ENCODE measurements at places on chromosomes 4 and X.

DNA sequence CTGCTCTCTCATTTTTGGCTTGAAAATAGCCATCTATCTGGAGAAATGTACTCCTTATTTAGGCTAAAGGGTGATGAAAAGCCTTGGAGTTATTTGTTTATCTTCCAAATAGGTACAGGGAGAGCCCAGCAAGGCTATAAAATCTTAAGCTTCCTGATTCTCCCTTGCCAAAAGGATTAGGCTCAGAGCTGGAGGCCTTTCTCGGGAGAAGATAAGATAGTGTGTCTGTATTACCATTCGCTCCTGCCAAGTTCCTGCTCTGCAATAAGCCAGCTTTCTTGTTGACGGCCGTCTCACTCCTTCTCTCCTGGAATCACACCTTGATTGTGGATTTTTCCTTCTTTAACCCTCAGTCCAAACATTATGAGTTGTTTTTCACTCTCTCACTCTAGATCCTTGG lies 171.8 kb upstream of the TTC29 start:
- no peak for DNase-seq

GRCh38 chr4:82947498-82947897 lies 47.0 kb downstream of the THAP9 start:
- DNase-seq = no peak

DNA sequence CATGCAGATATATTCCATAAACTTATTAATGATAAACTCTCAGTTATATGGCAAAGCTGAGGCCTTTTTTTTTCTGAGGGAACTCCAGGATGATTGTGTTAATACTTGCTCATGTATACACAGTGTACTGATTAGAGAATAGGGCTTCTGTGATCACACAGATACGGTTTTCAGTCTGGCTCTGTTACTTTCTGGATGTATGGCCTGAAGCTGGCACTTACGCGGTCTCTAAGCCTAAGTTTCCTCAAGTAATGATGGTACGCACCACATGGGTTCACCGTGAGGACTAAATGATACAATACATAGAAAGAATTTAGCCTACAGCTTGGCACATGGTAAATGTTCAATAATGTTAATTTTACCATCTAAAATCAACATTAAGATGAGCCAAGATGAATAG lies 73.8 kb downstream of the SEC24D start:
- no peak for DNase-seq

DNA sequence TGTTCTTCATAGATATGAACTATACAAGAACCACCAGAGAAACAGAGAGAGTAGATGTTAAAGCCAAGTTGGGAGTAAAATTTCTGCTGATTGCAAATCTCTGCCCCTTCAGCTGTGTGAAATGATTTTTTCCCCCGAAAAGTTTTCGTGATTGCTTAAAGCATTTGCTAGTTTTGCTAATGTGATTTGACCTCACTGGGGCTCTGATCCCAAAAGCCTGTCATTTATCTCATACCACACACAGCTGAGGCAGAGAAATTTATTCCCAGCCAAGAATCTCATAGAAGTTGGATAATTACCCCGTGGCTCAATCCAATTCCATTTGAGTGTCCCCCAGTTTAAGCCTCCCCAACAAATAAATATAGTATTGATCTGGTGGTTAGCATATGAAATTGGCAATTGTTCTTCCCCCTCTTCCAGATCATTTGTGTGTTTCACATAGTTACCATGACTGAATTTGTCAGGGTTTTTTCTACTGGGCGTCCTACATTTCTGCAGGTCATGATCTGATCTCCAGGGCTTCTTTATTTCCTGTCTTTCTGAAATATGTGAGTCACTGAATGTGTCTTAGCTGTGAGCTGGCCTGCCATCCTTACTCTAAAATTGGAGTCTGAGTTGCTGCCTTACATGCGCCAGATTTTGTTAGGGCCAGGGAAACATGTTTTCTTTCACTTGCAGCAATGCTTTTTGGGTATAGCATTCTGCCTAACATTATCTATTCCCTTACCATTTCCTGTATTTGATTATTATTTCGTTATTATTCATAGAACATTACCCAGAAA lies 167.5 kb upstream of the FRMPD4 start:
- DNase-seq = no peak

DNA sequence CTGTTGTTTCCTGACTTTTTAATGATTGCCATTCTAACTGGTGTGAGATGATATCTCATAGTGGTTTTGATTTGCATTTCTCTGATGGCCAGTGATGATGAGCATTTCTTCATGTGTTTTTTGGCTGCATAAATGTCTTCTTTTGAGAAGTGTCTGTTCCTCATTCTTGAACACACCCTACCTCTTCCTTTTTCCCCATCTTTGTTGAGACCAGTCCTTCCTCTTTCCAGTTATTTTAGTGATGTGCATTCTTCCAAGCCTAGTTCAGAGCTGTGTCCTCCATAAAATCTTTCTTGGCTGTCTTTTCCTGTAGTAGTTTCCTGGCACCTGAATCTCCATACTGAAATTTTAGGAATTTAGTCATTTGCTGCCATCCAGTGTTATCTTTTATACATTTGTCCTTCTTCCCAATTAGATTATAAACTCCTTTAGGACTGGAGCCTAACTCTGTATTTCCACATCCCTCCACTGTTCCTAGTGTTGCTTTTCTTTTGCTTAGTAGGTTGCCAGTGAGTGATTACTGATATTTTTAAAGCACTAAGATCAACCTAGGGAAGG lies 11.4 kb downstream of the FHIP1A start:
- DNase-seq = no peak

DNA sequence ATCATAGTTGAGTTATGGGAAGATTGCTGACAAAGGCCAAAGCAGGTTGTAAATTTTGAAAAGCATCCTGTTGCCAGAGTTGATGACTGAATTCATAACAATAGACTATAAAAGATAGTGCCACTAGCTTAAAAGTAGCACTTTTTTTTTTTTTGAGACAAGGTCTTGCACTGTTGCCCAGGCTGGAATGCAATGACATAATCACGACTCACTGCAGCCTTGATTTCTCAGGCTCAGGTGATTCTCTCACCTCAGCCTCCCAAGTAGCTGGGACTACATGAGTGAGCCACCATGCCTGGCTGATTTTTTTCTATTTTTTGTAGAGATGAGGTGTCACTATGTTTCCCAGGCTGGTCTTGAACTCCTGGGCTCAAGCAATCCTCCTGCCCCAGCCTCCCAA lies 122.7 kb downstream of the SPOCK3 start:
- no peak for DNase-seq

DNA sequence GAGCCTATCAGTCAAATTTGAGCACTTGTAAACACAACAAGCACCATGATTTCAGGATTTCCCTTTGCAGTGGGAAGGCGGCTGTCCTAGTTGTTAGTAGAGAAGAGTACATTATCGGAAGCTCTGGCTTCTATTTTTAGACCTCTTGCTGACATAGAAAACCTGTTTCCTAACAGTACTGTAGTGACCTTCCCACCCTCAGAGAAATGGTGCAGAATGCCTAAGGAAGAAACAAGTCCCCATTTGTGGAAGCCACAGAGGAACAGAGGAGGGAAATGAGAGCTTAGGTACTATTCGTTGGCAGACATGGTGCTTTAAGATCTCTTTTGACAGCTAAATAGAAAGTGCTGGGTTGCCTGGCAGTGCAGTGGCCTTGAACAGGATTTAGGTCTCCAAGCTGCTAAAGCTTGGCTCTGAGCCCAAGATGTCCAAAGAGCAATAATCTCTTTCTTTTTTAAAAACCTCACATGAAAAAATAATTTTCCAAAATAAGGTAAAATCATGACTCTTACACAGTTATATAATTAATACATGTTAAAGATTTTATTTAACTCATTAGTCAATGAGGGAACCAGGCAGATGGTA lies 24.9 kb downstream of the GLRA2 start:
- no peak for DNase-seq

- DNase-seq = no peak
Observed at GRCh38 chrX:18890049-18890381, 93.9 kb downstream of the PHKA2 start.

DNA sequence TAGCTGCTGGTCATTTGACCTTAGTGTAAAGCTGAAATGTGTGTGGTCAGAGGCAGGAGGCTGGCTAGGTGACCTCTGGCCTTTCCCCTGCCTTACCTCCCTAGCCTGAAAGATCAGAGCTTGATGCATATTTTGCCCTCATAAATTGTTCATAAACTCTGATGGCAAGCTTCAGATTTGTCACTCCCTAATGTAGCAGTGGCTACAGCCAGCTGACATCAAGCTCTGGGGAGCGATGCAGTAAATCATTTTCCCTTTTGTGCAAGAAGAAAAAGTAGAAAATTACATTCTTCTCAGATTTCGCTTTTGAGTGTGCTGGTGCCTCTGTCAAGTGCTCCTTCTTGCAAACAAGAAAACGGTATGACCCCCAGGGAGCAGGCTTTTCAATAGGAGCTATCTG lies 87.7 kb upstream of the MAGEA4 start:
- no peak for DNase-seq

GRCh38 chrX:76029385-76029784 lies 143.5 kb upstream of the PBDC1 start:
- no peak for DNase-seq

DNA sequence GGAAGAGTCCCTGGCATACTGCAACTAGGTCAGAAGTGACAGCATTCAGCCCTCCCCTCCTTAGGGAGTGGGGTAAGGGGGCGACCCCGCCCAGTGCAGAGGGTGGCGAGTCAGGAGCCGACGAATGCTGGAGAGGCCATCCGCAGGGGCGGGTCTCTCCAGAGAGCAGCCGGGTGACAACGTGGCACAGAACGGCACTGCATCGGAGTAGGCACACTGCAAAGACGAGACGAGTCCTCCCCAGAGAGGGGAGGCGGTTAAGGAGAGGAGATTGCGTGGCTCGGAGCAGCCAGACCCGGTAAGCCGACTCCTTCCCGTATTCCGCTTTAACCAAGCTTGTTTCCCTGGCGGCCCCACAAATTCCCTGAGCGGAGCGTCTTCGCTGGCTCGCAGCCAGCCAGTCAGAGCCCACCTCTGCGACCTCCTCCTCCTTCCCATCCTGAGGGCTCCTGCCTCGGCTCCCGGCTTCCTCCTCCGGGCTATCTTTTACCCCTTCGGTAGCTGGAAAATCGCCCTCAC lies 54.9 kb downstream of the LINC00632 start:
- peak; percentile 29 for DNase-seq

DNA sequence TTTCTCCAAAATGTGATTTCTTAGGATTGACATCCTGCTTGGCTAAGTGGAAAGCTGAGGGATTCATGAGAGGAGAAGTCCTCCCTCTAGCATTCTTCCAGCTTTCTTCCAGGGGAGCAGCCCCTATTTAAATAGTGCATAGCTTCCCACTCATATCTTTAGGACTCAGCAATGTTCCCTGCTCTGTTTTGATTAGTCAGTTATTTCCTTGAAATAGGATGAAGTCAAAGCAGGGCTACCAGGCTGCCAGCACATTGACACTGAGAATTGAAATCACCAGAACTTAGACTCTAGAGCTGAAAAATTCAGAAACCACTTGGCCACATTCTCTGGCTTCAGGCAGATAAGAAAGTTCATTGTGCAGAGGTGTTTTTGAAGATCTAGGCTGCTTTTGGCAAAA lies 74.7 kb upstream of the SMAD1 start:
- no peak for DNase-seq

DNA sequence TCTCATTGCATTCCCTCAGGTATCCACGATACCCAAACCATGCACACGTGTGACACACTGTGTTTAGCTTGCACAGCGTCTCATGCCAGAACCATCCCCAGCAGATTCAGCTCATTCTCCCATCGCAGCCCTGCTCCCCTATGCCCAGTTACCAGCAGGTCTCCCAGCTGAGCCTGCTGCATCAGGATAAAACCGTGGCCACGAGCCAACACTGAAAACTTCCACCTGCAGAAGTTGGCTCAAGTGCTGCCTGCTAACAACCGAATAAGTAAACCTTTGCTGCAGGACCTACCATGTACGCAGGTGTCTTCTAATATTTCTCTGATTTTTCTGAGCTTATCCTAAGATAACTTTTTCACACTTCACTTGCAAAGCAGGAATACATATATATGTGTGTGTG lies 120.4 kb upstream of the STS start:
- no peak for DNase-seq

GRCh38 chr4:48949086-48949485 lies 37.0 kb upstream of the CWH43 start:
- DNase-seq = no peak

- DNase-seq = no peak
Observed at GRCh38 chr4:124903995-124904722, 191.6 kb upstream of the ANKRD50 start.

DNA sequence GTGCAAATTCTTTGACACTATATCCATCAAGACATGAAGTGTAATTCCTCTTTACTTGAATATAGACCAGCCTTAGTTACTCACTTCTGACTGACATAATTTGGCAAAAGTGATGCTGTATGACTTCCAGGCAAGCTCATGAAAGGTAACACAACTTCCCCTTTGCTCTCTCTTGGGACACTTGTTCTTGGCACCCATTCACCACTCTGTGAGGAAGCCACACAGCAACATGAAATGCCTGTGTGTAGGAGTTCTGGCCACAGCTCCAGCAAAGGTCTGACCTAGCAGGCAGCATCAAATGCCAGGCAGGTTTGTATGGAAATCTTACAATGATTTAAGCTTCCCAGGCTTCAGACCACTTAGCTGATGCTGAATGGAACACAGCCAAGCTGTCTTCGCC lies 280.3 kb downstream of the PDHA2 start:
- DNase-seq = no peak

DNA sequence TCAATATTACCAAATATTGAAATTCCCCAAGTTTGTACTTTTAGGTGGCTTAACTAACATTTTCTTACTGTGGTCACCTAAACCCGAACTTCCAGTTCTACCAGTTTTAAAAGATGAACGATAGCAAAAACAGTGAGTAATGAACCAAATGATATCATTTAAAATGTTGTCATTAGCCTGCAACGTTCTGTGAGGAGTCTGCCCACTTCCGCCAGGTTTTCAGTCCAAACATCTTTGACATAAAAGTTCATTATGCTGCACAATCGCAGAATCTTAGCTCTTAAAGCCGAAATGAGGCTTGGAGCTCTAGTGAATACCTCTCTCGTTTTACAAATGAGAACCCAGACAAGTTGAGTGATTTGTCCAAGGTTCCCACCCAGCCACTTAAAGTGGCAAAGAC lies 762 bp downstream of the PIGA start:
- no peak for DNase-seq

DNA sequence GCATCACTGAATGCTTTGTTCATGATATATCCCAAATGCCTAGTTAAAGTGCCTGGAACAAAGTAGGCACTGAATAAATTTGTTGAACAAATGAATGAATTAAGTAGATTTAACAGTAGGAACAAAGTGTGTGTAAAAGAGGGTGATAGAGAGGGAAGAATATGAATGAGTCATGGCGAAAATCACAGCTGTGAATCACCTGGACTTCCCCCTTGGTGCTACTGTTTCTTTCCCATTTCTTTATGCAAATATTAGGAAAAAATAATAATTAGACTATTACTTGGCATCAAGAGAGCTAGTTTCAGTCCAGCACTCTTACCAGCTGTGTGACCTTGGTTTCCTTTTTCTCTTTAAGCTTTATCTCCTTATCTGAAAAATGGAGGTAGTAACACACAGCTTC lies 9.2 kb downstream of the SPIN3 start:
- DNase-seq = no peak

DNA sequence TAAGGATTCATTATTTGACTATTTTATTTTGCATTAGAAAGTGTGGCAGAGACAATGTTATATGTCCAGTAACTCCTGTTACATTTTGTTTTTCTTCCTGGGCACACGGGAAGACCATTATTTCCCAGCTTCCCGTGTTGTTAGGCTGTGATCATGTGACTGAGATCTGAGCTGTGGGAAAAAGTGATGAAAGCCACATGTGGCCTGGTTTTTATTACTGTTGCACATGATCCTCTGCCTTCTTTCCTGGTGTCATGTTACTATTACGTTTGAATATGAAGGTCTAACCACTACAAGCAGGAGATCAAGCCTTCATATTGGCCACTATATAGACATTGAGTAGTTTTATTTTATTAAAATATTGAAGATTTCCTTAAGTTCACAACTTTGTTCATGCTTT lies 28.2 kb upstream of the MID1 start:
- no peak for DNase-seq

All from putamen (tissue), 1 donor.